ENCODE measurements at places on chromosomes 12 and 14.

- no peak for DNase-seq
Observed at GRCh38 chr12:32734952-32735351, 20.7 kb downstream of the YARS2 start.

DNA sequence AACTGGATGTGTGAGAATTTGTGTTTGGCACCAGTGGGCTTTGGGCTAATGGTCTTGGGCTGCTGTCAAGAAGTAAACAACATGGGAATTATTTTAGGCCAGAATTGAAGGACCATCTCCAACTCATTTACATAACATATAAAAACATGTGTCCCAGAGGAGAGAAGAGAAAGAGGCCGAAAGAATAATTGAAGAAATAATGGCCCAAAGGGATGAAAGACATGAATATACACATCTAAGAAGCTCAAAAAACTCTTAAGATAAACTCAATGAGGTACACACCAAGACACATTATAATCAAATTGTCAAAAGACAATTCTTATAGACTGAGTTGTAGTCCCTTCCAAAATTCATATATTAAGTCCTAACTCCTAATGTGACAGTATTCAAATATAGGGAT lies 56.1 kb upstream of the SCAF11 start:
- no peak for DNase-seq

DNA sequence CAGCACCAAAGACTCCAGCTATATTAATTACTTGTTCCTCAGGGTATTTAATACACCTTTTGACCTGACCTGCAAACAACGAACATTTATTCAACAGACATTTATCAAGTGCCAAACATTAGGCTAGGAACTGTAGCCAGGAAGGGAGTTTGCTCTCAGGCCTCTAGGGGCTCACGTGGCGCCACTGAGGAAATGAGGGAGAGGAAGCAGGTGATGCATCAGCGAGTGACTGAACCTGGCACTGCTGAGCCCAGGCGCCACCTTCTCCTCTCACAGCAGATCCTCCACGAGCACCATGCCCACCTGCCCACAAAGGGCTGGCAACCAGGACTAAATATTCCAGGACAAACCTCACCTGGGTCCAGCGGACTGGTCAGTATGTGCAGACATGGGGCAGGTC lies 50.2 kb downstream of the SETD3 start:
- no peak for DNase-seq

- no peak for DNase-seq
Observed at GRCh38 chr12:89529738-89530137, 3.9 kb upstream of the POC1B start.

- no peak for DNase-seq
Observed at GRCh38 chr12:24363177-24363754, 413.8 kb upstream of the SOX5 start.

DNA sequence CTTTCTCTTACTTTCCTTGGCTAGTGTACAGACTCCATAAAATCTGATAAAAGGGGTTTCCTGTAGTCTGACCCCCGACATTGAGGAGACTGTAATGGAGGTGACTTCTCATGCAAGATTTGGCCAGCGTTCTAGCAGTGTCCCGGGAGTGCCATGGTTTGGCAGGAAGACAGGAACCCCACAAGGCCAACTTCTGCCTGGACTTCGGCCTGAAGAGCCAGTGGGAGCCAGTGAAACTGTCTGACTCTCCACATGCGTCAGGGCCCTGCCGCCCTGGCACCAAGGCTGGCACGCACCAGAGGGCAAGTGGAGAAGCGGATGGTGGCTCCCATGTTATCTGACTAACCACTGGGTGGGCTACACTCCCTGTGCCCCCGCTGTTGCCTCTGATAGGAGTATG lies 70.5 kb downstream of the TMEM260 start:
- no peak for DNase-seq

- DNase-seq: no peak
Observed at GRCh38 chr14:78588906-78589305, 418.7 kb downstream of the NRXN3 start.

DNA sequence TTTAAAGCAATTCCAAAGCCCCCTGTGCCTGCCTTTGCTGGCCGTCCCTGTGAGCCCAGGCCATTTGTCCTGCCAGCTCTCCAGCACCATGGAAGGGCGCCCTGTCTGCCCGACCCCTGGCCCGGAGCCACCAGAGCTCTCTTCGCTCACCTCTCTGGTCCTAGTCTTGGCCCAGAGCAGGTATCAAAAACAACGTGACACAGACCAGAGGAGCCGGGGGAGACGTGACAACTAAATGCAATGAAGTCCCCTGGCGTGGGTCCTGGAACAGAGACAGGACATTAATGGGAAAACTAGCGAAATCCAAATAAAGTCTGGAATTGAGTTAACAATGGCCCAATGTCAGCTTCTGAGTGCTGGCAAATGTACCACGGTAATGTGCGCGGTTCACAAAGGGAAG lies 83.2 kb upstream of the DIO3 start:
- peak; percentile 60 for DNase-seq

GRCh38 chr12:52372216-52373154 lies 5.2 kb upstream of the KRT85 start:
- DNase-seq: peak; percentile 82

GRCh38 chr12:40336573-40337199 lies 111.9 kb downstream of the LRRK2 start:
- DNase-seq: no peak

DNA sequence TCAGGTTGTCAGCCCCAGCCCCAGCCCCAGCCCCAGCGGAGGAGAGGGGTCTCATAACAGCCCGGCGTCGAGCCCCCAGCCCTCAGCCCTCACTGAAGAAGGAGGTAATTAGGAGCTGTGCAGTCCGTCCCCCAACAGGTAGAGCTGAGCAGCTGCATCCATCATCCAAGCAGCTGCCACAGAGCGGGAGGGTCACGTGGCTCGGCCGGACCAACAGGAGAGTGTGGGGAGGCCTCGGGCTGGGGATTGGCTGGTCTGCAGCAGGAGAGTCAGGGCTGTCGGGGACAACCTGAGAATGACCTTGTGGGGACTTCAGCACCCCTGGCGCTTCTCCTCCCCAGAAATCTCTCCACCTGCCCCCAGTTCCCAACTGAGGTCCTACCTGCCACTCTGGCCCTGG lies 29.6 kb downstream of the SMUG1 start:
- no peak for DNase-seq

DNA sequence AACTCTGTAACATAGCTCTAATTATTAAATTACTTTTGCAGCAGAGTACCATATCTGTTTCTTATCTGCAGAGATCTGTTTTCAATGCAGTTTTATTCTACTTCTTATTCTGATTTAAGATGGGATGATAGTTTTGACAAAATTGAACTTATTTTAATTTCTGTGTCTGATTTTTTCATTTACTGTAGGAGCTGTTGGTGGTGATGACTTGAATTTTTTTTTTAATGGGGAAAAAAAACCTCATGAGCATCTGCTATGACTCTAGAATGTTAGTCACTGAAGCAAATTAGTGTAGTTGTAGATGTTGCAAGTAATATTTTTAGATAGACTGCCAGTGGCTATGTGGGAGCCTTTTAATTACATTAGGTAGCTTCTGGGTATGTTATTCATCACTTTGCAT lies 23.4 kb downstream of the DNM1L start:
- DNase-seq: no peak

DNA sequence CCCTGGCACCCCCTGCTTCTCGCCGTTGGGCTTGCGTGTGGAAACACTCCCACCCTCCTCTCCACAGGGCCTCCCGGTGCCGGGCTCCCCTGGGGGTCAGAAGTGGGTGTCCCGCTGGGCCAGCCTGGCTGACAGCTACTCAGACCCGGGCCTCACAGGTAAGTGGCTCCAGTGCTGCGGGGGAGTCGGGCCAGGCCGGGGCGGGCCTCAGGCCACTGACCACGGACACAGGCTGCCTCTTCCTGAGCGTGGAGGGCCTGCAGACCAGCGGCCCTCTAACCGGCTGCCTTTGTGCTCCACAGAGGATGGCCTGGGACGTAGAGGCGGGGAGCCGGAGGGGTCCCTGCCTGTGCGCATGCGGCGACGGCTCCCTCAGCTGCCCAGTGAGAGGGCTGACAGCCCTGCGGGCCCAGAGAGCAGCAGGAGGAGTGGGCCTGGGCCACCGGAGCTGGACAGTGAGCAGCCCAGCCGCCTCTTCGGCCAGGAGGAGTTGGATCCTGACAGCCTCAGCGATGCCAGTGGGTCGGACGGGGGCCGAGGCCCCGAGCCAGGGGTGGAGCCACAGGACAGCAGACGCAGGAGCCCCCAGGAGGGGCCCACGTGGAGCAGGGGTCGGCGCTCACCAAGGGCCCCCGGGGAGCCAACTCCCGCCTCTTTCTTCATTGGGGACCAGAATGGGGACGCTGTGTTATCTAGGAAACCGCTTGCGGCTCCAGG lies 21.1 kb downstream of the CEP170B start:
- no peak for DNase-seq

DNA sequence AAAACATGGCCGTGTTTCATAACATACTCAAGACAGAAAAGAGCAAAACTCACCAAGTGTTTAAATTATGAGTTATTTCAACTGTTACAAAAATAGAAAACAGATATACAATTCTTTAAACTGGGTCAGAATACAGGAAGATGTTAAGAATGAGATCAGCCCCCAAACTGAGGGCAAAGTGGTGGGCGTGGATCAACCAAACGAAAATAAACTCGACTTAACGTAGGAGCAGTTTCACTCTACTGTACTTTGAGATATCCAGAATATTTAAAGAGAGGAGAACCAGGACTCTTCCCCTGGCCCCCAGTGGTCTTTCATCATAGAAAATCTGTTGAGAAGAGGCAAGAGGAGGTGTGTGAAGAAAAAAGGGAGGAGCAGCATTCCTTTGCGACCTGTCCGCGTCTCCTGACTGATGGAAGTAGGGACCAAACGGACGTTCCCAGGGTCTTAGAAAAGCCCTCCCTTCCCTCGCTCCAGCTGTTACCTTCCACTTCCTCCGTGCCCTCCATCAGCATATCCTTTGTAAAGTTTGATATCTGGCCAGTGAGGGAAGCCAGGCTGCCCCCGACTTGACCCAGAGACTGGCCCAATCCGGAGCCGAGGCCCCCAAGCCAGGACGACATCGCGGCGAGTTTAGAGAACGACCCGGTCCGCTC lies 668 bp downstream of the TRIP11 start:
- DNase-seq: peak; percentile 71

DNA sequence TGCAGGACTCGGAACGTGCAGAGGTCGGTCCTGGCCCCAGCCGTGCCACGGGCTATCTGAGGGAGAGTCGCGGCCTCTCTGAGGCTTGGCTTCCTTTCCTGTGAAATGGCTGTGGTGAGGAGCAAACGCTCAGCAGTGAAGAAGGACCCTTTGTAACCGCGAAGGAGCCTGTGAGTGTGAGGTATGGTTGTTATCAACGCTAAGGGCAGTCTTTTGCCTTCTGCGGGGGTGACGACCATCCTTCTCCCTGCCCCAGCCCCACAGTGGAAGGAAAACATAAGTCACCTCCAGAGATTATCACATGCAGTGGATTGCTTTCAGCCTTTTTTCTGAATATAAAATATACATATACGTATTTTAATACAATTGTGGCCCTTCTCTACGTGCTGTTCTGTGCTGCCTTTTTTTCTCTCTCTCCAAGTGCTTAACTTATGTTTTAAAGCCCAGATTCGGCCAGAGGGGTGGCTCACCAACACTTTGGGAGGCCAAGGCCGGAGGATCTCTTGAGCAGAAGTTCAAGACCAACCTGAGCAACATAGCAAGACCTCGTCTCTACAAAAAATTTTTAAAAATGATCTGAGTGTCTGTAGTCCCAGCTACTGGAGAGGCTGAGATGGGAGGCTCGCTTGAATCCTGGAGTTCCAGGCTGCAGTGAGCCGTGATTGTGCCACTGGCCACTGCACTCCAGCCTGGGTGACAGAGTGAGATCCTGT lies 17.4 kb downstream of the TAMALIN start:
- DNase-seq: no peak

- DNase-seq: no peak
Observed at GRCh38 chr12:89101440-89101839, 250.9 kb downstream of the DUSP6 start.

DNA sequence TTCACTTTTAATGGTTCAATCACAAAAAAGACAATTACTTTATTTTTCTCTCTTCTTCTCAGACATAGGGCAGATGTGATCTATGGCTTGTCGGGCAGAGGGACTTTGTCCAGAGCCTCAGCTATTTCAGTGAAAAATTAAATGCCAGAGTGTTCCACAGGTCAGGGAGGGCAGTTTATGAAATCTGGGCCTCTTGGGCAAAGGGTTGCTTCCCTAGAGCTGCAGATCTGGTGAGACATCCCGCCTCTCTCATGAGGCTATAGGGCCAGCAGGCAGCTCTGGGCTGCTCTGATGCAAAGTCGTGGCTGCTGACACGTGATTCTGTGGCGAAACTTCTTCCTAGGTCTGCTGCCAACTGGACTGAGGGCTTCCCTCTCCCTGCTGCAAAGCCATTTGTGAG lies 6.0 kb downstream of the CLMN start:
- DNase-seq: no peak

DNA sequence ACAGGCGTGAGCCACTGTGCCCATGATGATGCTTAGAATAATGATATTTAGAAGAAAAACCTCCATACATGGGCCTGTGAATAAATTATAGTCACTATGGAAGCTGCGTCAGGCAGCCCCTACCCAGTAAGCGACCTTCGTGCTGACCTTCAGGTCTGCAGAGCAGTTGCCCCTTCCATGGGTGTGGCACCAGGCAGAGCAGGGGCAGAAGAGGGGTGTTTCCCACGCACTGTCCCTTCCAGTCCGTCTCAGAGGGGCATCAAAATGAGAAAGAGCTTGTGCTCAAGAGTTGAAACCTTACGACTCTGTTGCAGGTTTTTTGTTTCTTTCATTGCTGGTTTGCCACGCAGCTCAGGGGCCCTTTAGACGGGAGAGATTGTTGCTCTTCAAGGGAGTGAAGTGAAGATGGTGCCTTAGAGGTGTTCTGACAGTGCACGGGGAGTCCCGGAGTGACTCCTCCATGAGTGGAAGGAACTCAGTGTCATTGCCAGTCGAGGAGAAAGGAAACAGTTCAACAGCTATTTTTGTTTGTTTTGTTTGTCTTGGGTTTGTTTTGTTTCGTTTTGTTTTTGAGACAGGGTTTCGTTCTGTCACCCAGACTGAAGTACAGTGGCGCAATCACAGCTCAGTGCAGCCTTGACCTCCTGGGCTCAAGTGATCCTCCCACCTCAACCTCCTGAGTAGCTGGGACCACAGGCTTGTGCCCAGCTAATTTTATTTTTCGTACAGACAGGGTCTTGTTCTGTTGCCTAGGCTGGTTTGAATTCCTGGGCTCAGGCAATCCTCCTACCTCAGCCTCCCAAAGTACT lies 13.9 kb downstream of the CKB start:
- no peak for DNase-seq

DNA sequence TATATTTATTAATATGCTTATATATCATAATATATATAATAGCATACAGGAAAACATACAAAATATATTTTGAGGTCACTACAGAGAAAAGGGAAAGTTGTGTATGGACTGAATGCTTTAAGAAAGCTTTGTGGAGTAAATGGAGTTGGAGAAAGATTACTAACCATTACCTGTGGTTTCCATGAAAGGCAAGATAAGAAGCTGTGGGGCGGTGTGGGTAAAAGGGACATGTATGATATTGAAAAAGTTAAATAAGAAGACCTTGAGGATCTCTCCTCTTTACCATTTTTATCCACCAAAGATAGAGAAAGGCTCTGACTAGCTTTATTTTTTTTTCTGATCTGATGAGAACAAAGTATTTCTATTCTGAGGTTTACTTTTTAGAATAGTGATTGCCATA lies 404.4 kb downstream of the TRHDE start:
- no peak for DNase-seq

- no peak for DNase-seq
Observed at GRCh38 chr14:49508124-49508523, 78.1 kb downstream of the RPS29 start.

Measured in type B pancreatic cell (in vitro differentiated cells).